Left lobe of liver (tissue), 2 donors: ENCODE measurements at places on chromosomes 11 and 22. TPM values are rescaled to one million over a fixed set of nuclear protein-coding genes. Genes with fewer than 3 reads are reported as not detected.

DNA sequence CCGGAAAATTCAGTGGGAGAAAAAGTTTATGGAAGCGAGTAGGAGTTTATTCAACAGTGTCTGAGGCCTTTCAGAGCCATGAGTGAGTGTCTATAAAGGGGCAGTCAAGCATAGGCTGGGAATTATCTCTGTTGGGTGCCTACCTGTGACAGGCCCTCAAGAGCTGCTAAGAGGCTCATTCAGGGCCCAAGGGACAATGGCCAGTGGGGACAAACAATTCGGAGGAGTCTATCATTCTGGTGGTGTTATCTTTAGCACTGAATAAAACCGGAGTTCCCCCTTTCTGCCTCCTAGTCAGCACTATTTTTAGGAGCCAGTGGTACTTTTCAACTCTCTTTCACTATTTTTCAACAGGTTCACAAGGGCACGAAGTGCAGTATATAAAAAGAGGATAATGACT lies 89.5 kb upstream of the HTATIP2 start:
- no peak for DNase-seq

GNAZ gene
- 0.33 TPM for total RNA-seq

DNA sequence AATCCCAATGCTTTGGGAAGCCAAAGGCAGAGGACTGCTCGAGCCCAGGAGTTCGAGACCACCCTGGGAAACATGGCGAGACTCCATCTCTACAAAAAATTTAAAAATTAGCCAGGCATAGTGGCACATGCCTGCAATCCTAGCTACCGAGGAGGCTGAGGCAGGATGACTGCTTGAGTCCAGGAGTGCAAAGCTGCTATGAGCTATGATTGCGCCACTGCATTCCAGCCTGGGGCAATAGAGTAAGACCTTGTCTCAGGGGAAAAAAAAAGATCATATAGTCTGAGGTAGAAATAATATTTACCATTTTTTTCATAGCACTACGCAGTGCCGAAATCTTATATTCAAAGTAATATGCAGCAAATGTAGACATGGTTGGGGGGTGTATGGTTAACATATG lies 47.8 kb downstream of the MRTFA start:
- DNase-seq = no peak

- DNase-seq = no peak
Observed at GRCh38 chr22:26172389-26172990, 3.2 kb downstream of the SEZ6L start.

KDM4E gene
- total RNA-seq = not detected

PHRF1 gene
- total RNA-seq = 25.4 TPM

CATSPERZ gene
- not detected for total RNA-seq

DNA sequence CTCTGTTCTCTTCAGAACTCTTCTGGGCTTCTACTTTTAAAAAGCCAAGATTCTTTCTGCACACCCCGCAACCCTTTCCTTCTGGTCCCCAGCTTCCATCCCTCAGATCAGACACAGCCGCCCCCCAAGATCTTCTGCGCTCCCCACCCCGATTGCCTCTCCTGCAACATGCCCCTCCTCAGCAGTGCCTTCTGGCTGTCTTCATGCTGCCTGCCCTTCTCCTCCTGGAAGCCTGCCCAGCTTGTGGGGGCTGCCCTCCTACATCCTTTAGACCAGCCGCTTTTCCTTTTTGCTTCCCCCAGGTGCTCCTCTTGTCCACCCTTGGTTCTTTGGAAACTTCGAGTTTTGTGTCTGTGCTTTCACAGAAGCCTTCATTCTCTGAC lies 144.2 kb downstream of the FEZ1 start:
- no peak for DNase-seq

- DNase-seq = no peak
Observed at GRCh38 chr11:117818041-117818873, 6.3 kb downstream of the FXYD2 start.

DNA sequence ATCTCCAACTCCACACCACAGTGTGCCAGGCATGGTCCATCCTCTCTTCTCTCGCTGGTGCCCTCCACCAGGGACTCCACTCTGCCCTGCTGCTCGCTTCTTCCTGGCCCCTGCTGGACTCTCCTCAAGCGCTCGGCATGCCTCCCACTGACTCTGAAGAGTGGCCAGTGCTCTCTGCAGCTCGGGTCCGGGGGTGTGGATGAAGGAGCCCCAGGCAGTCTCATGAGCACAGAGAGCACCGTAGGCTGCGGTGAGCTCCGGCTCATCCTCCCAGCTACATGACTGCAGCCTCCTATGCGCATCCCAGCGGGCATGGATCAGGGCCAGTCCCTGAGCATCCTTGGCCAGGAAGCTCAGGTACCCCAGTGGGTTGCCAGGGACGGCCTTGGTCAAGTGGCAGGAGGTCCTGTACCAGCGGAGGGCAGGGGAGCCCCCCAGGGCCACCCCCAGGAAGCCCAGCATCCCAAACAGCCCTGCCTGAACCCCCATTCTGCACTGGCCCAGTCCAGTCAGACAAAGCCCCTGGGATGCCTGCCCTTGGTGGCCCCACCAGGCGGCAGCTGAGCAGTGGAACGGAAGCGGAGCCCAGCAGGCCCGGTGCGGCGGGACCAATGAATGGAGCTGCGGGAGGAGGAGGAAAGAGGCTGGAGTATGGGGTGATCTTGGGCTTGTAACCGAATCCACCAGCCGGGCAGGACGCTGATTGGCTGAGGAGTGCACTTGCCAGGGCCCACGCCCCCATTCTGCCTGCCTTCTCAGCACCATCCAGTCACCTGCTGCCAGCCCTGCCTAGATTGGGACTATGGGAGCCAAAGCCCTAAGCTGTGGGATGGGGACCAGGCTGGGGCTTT lies at the start of gene PLA2G3:
TSS of gene PLA2G3 (minus strand) at position 643 of the 851 bp plus-strand sequence. CDS start at position 489, 154 bp downstream.
- DNase-seq = no peak

DNA sequence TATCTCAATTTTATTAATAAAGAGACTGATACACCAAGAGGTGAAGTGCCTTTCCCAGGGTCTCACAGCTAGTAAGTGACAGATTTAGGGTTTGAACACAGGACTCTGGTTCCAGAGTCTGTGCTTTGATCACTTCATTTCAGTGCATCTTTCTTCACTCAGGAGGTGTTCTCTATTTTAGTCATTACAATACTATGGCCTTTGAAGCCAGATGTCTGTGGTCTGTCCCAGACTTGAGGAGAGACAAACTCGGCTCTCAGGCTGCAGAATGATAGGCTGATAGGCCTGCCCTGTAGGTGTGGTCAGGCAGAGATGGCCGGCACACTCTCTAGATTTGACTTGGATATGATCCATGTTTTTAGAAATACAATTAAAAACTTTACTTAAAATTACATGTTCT lies 478.5 kb upstream of the CCDC90B start:
- DNase-seq = no peak

MS4A12 gene
- total RNA-seq = not detected

ABTB2 gene
- 11.4 TPM for total RNA-seq

- no peak for DNase-seq
Observed at GRCh38 chr11:134987223-134987768, 575.3 kb upstream of the B3GAT1 start.

GRCh38 chr22:17137170-17137569 lies 16.0 kb upstream of the TMEM121B start:
- DNase-seq = no peak

GRCh38 chr11:69637941-69638871 lies 2.8 kb upstream of the CCND1 start:
- DNase-seq = peak; percentile 68

GRCh38 chr11:20031155-20032001 lies 128.9 kb downstream of the DBX1 start:
- DNase-seq = no peak

TRIM68 gene
- 4.5 TPM for total RNA-seq

GRCh38 chr22:32822179-32822877 lies 20.8 kb downstream of the TIMP3 start:
- DNase-seq = no peak

DNA sequence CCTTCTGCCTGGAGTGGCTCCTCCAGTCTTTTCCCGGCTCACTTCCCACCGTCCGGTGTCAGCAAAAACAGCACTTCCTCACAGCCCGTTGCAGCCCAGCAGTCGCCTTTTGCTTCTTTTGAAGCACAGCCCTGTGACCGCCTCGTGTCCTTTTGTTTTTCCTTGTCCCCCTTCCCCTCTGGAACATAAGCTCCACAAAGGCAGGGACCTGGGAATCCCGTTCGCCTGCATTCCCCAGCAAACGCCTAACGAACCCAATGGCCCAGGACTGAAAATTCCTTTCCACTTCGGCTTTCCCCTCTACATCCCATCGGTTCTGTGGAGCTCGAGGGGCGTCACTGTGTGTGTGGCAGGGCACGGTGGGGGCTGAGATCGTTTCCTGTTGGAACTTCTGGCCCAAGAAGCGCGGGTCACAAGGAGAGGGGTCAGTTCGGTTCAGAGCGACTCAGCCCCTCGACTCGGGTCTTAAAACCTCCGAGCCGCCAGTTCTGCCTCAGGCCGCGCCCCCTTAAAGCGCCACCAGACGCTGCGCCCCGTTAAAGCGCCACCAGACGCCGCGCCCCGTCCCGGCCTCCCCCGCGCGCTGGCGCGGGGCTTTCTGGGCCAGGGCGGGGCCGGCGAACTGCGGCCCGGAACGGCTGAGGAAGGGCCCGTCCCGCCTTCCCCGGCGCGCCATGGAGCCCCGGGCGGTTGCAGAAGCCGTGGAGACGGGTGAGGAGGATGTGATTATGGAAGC lies 841 bp downstream of the RIC8A start:
- peak; percentile 85 for DNase-seq

EED gene
- total RNA-seq = 7.5 TPM

CELF1 gene
- total RNA-seq = 78.4 TPM

RFPL3 gene
- not detected for total RNA-seq

- no peak for DNase-seq
Observed at GRCh38 chr22:38959590-38959989, 2.2 kb downstream of the APOBEC3A start.
